ENCODE measurements at places on chromosomes 4 and X.

DNA sequence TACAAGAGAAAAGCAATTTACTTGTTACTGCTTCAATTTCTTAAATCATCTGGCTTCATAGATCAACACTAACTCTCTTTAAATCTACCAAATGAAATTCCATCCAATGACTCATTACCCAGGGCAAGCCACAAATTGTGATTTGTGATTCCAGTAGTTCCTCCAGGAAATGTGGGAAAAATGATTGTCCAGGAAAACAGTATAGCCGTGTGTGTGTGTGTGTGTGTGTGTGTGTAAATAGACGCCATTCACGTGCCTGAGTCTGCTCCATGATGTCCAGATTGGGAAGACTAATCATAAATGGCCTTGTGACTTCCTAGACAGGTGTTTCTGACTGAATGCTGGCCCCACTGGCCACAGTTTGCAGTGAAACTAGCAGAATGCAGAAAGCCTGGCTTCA, 121.3 kb downstream of the HS6ST2 start:
- no peak for DNase-seq

GRCh38 chrX:11557120-11557519, 108.6 kb downstream of the ARHGAP6 start:
- DNase-seq, result no peak

DNA sequence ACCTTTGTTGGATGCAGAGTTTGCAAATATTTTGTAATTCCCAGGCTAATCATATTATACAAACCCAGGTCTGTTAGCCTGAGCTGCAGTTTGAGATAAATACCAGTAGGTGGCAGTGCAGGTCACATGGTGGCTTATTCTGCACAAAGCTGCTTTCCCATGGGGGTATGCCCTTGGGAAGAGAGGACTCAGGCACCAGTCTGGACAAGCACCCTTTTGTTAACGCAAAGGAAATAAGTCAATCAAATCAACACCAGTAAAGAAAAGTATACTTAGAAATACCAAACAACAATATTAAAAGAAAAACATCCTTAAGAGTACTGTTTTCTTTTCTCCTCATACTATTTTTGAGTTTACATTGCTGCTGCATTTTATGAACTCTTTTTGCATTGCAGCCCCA, 389.0 kb upstream of the ZFP42 start:
- no peak for DNase-seq

- DNase-seq, result no peak
Observed at GRCh38 chrX:144334577-144334976, 450.7 kb downstream of the UBE2NL start.

GRCh38 chr4:100593935-100594334, 76.1 kb upstream of the EMCN start:
- DNase-seq, result no peak

- no peak for DNase-seq
Observed at GRCh38 chrX:41711021-41711667, 12.8 kb upstream of the GPR82 start.

GRCh38 chrX:16705370-16705769, 7.1 kb downstream of the CTPS2 start:
- no peak for DNase-seq

DNA sequence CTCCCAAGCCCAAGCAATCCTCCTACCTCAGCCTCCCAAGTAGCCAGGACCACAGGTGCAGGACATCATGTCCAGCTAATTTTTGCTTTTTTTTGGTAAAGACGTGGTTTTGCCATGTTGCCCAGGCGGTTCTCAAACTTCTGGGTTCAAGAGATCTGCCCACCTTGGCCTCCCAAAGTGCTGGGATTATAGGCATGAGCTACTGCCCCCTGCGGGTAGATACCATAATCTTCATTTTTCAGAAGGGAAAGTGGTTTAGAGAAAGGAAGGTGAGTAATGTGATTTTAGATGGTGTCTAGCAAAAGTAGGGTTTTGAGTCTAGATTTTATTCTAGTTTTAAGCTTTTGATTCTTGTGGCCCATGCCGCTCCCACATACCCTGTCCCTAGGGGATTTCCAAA, 205.3 kb upstream of the CLNK start:
- DNase-seq, result no peak

DNA sequence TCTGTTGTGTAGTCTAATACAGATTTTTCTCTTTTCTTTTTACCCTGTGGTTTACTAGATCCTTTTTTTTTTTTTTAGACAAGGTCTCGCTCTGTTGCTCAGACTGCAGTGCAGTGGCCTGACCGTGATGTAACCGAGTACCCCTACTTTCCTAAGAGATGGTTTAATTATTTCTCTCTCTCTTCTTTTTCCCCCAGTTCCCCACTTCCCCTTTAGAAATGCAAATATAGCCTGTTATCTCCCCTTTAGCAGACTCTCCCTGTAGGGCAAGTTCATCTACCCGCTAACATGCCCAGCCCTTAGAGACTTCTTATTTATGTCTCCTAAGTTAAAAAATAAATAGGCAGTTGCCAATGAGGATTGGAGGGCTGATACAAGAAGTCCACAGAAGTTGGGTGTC, 4.5 kb downstream of the SNX25 start:
- DNase-seq, result no peak

- no peak for DNase-seq
Observed at GRCh38 chr4:85748654-85749053, 273.7 kb downstream of the ARHGAP24 start.

- no peak for DNase-seq
Observed at GRCh38 chrX:16148896-16149295, 18.4 kb upstream of the MAGEB17 start.

DNA sequence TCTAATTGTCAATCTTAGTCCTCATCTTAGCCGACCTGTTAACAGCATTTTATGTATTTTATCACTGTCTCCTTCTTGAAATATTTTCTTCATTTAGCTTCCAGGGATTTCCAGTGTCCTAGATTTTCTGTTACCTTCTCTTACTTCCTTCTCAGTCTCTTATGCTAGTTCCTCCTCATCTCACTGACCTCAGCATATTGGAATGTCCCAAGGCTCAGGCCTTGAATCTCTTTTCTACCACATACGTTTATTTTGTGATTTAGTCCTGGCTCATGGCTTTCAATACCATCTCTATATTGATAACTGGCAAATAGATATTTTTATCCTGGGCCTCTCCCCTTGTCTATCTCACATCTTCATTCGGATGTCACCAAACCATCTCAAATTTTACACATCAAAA, 61.1 kb downstream of the IQCM start:
- DNase-seq, result no peak

DNA sequence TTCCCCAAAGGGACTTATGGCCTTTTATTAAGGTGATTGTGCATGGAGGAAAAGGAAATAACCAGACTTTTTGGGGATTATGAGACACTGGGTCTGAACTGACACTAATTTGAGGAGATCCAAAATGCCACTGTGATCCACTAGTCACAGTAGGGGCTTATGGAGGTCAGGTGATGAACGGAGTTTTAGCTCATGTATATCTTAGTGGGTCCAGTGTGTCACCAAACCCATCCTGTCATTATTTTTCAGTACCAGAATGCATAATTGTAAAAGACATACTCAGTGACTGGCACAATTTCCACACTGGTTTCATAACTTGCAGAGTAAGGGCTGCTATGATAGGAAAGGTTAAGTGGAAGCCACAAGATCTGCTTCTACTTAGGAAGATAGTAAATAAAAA, 131.3 kb downstream of the RTL3 start:
- no peak for DNase-seq

DNA sequence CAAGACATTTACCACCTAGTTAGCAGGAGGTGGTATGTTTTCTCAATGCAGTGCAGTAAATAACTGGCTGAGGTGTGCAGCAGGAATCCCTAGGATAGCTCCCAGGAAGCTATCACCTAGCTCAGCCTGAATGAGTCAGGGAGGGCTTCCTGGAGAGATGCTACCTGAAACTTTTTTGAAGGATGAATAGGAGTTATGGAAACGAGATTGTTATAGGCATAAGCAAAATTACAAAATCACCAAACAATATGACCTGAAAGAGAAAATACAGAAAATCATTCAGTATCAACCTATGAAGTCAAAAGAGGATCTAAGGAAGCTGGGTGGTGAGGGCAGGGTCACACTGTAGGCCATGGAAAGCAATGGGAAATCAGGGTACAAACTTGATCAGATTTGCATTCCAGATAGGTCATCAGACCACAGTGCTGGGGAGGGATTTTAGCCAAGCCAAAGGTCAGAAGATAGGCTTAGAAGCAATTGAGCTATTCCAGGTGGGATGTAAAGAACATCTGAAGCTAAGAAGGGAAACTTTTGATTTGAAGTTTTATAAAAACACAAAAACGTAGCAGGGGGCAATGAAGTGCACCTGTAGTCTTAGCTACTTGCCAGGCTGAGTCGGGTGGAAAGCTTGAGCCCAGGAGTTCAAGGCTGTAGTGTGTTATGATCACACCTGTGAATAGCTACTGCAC, 11.3 kb downstream of the AREG start:
- DNase-seq, result no peak

- no peak for DNase-seq
Observed at GRCh38 chr4:113145519-113146291, 96.3 kb downstream of the ANK2 start.

DNA sequence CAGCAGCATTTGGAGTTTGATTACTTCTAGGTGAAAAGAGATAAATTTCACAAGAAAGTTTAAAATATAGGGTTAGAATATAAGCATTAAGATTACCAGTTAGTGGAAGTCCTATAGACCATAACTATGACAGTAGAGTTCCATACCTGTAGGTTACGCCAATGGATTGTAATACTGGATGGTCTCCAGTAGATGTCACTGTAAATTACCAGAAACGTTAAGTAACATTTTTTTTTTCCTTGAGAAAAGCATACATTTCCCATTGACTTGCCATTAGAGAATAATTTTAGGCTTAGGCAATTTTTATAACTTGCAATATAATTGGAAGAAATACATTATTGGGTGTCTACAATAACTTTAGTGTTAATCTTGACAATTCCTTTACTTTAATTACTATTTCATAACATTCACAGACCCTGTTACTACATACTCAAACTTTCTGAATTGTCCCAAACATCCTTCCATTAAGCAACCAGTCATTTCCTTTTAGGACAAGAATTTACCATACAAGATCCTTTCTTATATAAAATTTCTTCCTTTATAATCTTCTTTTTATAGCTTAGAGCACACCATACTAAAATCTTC, 304.1 kb upstream of the TECRL start:
- DNase-seq, result no peak

GRCh38 chrX:107686792-107687191, 58.5 kb downstream of the PRPS1 start:
- no peak for DNase-seq

DNA sequence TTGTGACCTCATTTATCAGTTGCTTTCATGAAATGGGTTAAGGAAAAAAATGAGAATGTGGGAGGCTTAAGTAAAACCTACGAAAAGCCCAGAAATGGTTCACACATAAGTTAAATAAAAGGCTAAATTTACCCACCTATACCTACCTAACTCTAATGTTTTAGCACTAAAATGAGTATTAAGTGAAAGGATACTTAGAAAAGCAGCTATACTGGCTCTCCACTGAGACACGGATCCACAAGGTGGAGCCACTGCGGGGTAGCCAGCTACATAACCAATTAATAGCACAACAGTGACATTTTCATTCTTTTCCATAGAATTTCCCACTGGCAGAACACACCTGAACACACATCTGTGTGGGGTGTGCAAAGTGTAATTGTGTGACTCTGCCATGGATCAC, 101.9 kb downstream of the MAML3 start:
- no peak for DNase-seq

GRCh38 chrX:139026811-139027210, 315.3 kb upstream of the FGF13 start:
- no peak for DNase-seq

- DNase-seq, result no peak
Observed at GRCh38 chr4:185958094-185958747, 110.7 kb upstream of the TLR3 start.

DNA sequence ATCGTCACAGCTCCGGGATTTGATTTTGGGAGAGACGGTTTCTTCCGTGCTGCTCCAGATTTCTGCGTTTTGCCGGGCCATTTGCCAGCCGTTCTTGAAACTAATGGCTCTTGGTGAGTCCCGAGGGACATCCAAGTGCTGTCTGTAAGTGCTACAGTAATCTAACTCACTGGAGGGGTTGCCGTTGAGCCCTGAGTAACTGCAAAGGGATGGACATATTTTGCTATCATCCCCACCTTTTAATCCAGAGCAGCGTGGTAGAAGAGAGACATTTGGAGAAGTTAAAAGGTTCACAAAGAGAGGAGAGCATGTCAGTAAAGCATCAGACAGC, 88.9 kb upstream of the PDLIM3 start:
- no peak for DNase-seq

- DNase-seq, result no peak
Observed at GRCh38 chrX:151815398-151815797, 80.9 kb downstream of the CNGA2 start.

DNA sequence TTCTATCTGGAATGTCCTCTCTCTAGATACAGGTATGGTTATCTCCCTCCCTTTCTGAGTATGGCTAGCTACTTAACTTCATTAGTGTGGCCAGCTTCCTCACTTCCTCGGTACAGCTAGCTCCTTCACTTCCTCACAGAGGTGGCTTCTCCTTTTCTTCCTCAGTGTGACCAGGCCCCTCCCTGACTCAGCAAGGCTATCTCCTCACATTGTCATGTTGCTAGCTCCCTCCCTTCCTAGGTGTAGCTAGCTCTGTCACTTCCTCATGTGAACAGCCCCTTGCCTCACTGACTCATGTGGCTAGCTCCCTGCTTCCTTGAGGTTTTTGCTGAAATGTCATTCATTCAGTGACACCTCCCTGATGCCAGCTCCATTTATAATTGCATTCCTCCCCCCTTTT, 67.3 kb upstream of the DDIT4L start:
- no peak for DNase-seq

GRCh38 chr4:169741569-169741968, 16.2 kb downstream of the HPF1 start:
- DNase-seq, result no peak

GRCh38 chr4:169987327-169988228, 38.6 kb downstream of the MFAP3L start:
- no peak for DNase-seq

DNA sequence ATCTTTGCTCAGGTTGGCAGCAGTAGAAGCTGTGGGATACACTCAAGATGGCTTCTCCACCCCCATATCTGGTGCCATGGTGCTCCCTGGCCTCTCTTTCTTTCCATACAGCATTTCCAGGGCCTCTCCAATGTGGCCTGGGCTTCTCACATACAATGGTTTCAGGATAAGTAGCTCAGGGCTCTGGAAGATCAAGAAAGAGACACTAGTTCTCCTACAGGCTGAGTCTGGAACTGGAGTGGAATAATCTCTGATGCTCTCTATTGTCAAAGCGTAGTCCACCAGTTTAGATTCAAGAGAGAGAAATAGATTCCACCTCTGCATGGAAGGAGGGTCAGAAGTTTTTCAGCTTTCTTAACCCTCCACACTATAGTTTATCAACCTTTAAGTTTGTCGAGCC, 138.2 kb upstream of the AADAT start:
- DNase-seq, result no peak

- no peak for DNase-seq
Observed at GRCh38 chr4:22661443-22661842, 31.3 kb upstream of the GBA3 start.

DNA sequence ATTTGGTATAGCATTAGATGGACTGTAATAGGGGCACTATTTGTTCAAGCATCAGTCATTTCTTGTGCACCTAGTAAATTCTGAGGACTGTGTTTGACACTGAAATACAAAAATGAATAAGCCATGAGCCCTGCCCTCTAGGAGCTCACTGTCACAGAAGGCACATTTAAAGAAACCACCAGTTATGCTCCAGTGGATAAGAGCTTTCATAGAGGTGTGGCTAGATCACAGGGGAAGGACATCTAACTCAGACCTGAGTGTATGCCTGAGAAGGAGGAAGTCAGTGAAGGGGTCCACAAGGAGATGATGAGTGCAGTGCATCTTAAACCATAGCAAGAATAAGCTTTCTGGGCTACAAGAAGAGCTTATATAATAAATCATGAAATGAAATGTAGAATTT, 40.1 kb downstream of the BTC start:
- DNase-seq, result no peak
